ENCODE measurements at places on chromosomes 13 and 19.
A peak's percentile ranks its signal among the peaks of the same experiment; 100 is the strongest.

- H3K4me3 ChIP-seq: no peak overlapping the region
- no peak for DNase-seq
- H3K4me1 ChIP-seq: peaks cover 6% of the 10 kb centered on the region
- peaks cover 16% of the 10 kb centered on the region for H3K27me3 ChIP-seq
- no peaks in the 10 kb centered on the region for H3K36me3 ChIP-seq
Observed at GRCh38 chr19:1327125-1327524, 41.5 kb downstream of the EFNA2 start.

DNA sequence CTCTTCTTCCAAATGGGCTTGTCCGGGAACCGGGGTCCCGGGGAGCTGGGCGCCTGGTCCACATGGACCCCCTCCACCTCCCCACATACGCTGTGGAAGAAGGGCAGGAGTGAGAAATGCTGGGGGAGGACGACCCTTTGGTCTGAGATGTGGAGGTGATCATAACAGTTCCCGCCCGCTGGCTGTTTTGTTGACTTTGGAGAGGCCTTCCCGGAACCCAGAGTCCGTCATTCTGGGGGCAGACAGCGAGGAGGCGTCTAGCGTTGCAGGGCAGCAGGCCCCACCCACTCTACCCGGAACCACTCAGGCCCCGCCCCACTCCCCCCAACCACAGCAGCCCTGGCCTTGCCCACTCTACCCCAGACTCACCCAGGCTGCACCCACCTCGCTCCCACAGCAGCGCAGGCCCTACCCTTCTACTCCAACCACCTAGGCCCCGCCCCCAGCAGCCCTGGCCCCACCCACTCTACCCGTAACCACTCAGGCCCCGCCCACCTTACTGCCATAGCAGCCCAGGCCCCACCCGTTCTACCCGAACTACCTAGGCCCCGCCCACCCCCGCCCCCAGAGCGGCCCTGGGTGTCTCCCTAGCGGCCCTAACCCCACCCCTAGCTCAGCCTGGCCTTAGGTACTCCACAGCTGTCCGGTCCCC lies 7.1 kb downstream of the GPR108 start:
- no peak overlapping the region for H3K4me3 ChIP-seq
- H3K4me1 ChIP-seq: peaks cover 2% of the 10 kb centered on the region
- H3K27ac ChIP-seq: no peak overlapping the region
- DNase-seq: peak; percentile 47

GRCh38 chr13:89791971-89792630 lies 1555.4 kb upstream of the MIR17HG start:
- no peak overlapping the region for H3K27ac ChIP-seq
- no peaks in the 10 kb centered on the region for H3K4me1 ChIP-seq
- no peaks in the 10 kb centered on the region for H3K27me3 ChIP-seq
- no peak for DNase-seq

GRCh38 chr13:109465148-109465547 lies 321.2 kb downstream of the IRS2 start:
- H3K27ac ChIP-seq: no peak overlapping the region
- no peak for DNase-seq

- no peak overlapping the region for H3K4me3 ChIP-seq
- no peak overlapping the region for H3K27ac ChIP-seq
- H3K27me3 ChIP-seq: peaks cover 10% of the 10 kb centered on the region
- H3K4me1 ChIP-seq: no peaks in the 10 kb centered on the region
- no peaks in the 10 kb centered on the region for H3K36me3 ChIP-seq
Observed at GRCh38 chr19:35419046-35419445, 29.0 kb upstream of the FFAR2 start.

GRCh38 chr19:40590464-40591265 lies 10.5 kb upstream of the LTBP4 start:
- H3K27me3 ChIP-seq: no peaks in the 10 kb centered on the region
- peaks cover 24% of the 10 kb centered on the region for H3K36me3 ChIP-seq
- peaks cover 10% of the 10 kb centered on the region for H3K4me1 ChIP-seq
- H3K27ac ChIP-seq: no peak overlapping the region
- DNase-seq: no peak

GRCh38 chr13:81493144-81493543 lies 1152.2 kb upstream of the SPRY2 start:
- no peak overlapping the region for H3K27ac ChIP-seq
- no peaks in the 10 kb centered on the region for H3K27me3 ChIP-seq
- no peak overlapping the region for H3K4me3 ChIP-seq

- no peak overlapping the region for H3K4me3 ChIP-seq
- peaks cover 9% of the 10 kb centered on the region for H3K4me1 ChIP-seq
- no peaks in the 10 kb centered on the region for H3K27me3 ChIP-seq
- H3K36me3 ChIP-seq: no peaks in the 10 kb centered on the region
- no peak overlapping the region for H3K27ac ChIP-seq
- no peak for DNase-seq
Observed at GRCh38 chr13:25910991-25911419, 140.8 kb downstream of the SHISA2 start.

GRCh38 chr13:50156561-50157127 lies 141.4 kb downstream of the KCNRG start:
- H3K4me3 ChIP-seq: no peak overlapping the region
- H3K27me3 ChIP-seq: no peaks in the 10 kb centered on the region
- DNase-seq: no peak
- no peak overlapping the region for H3K27ac ChIP-seq

DNA sequence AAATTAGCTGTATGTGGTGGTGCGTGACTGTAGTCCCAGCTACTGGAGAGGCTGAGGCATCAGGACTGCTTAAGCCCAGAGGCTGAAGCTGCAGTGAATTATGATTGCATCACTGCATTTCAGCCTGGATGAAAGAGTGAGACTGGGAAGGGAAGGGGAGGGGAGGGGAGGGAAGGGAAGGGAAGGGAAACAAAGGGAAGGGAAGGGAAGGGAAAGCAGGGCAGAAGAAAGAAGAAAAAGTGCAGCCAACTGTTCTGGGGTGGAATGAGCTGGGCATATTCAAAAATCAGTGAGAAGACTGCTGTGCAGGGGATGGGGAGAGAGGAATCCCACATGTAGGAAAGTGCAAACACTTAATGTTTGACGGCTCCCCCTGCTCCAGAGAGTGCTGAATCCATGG lies 905.5 kb downstream of the UQCRFS1 start:
- H3K4me3 ChIP-seq: no peak overlapping the region
- no peaks in the 10 kb centered on the region for H3K4me1 ChIP-seq
- H3K36me3 ChIP-seq: no peaks in the 10 kb centered on the region
- DNase-seq: no peak

DNA sequence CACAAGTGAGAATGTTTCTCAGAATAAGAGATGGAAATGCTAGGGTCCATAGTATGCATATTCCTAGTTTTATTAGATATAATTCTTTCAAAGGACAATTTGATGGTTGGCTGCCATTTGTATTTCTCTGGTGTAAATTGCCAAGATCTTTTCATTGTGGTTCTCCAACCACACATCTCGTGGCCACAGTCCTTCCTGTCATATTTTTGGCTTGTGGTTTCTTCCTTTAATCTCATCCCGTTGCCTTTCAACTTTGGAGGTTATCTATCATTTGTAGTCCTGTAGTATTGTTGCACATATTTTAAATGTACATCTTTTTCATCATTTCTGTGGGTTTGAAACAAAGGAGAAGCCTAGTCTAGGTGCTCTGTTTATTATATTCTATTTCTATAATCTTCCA lies 61.2 kb downstream of the WASF3 start:
- no peak for DNase-seq
- H3K4me1 ChIP-seq: no peaks in the 10 kb centered on the region
- no peak overlapping the region for H3K4me3 ChIP-seq
- no peak overlapping the region for H3K27ac ChIP-seq

DNA sequence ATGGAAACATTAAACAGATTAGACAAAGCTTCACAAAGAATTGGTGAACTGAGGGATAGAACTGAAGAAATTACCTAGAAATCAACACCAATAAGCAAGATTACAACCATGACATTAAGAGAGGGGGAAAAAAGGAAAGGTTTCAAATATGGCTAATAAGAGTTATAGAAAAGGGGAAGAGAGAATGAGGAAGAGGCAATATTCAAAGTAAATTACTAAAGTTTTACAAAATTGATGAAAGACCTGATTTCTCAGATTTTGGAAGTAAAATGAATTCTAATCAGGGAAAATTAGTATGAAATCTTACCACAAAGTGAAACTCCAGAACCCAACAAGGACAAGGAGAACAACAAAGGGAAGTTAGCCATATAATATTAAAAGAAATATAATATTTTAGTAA lies 187.4 kb downstream of the NBEA start:
- no peaks in the 10 kb centered on the region for H3K4me1 ChIP-seq
- H3K27me3 ChIP-seq: no peaks in the 10 kb centered on the region
- no peak for DNase-seq
- H3K4me3 ChIP-seq: no peak overlapping the region

GRCh38 chr19:46406976-46407375 lies 6.4 kb downstream of the CCDC8 start:
- H3K36me3 ChIP-seq: no peaks in the 10 kb centered on the region
- peaks cover 15% of the 10 kb centered on the region for H3K4me1 ChIP-seq
- H3K27me3 ChIP-seq: peaks cover 30% of the 10 kb centered on the region
- DNase-seq: no peak
- no peak overlapping the region for H3K4me3 ChIP-seq

DNA sequence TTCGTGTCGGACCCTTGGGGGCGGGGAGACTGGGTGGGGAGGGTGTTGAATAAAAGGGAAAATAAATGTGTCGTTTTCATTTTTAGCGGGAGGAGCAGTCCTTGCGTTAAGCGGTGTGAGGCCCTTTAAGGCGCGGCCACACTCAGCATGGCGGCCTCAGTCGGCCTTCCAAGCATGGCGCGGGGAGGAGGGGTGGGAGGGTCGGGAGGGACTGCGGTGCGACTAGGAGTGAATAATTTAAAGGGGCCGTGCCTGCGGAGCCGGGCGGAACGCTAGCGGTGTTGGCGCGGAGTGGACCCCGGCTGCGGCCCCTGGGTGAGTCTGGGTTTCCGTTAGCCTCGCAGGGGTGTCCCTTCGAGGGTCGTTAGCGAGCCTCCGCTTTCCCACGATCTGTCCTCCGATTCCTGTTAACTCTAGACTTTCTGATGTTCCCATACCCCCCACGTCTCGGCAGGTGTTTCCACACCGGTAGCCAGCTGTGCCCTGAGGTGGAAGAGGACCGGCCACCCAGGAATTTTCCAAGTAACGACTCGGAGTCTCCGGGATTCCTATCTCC lies 1.5 kb upstream of the PNPLA6 start:
- H3K27me3 ChIP-seq: no peaks in the 10 kb centered on the region
- peak overlapping the region; percentile 93 for H3K4me3 ChIP-seq
- peaks cover 25% of the 10 kb centered on the region for H3K4me1 ChIP-seq
- DNase-seq: peak; percentile 79

DNA sequence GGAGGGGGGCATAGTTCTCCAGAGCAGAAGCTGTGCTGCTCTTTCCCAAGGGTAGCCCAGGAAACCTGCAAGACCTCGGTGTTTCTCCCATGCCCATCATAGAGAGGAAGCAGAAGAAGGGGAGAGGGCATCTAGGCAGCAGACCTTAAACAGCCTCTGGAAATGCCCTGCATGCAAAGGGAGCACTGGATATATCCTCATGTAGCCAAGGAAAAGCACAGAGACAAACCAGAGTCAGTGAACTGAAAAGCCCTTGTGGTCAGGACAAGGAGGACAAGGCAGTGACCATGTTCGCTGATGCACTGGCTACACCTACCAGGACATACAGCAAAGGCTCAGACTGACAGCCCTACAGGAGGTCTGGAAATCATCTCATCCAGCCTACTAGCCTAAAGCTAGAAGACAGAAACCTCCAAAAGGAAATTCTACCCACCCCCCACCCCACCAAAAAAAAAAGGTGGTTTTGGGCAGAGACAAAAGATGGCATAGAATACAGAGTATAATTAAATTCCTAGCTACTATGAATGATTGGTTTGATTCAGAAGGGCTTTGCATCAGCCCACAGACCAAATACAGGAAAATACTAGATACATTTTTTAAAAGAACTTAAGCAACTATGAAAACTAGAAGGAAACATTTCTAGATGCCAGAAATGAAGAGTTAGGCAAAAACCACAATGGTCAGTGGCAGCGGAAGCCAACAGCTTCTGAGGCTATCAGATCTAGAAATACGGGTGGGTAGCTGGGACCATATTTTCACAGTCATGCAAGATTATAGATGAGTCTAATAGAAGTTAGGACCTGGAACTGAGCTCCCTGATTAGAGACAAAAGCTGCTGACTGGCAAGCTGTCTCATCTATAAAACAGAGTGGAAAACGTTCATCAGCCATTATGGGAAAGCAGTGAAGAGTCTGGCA lies 4.4 kb upstream of the TBC1D4 start:
- H3K4me1 ChIP-seq: peaks cover 6% of the 10 kb centered on the region
- no peaks in the 10 kb centered on the region for H3K36me3 ChIP-seq
- H3K4me3 ChIP-seq: no peak overlapping the region
- no peak overlapping the region for H3K27ac ChIP-seq
- no peak for DNase-seq
- H3K27me3 ChIP-seq: no peaks in the 10 kb centered on the region

DNA sequence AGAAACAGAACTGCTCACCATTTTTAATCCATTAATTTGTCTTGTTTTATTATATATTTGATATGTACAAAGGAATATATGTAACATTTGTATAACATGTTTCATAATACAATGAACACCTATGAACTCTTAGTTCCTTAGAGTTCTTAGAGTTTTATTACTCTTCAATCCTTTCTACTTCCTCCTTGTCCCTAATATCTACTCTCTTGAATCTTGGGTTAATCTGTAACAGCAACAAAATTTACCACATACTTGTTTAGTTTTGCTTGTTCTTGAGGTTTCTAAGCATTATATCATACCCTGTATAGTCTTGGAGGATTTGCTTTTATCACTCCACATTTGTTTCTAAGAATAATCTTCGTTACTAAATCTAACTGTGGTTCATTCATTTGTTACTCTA lies 151.4 kb downstream of the PDS5B start:
- peak overlapping the region; percentile 48 for H3K4me3 ChIP-seq
- H3K27me3 ChIP-seq: no peaks in the 10 kb centered on the region
- H3K4me1 ChIP-seq: peaks cover 28% of the 10 kb centered on the region
- peak overlapping the region; percentile 70 for H3K27ac ChIP-seq

DNA sequence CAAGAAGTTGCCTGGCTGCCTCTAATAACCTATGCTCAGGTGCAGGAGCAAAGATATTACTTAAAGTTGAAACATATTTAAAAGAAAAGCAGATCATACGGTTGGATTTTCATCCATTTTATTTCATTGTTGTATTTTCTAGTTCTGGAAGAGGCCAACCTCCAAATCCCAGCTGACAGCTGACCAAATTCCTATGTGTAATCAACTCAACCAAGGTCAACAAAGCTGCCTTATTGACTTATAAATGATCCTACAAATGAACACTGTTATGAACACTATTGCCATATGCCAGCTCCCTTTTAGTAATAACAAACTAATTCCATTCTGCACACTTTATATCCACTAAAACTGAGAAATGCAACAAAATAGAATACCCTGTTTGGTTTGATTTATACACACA lies 1537.4 kb downstream of the SLITRK1 start:
- no peak for DNase-seq
- no peak overlapping the region for H3K27ac ChIP-seq
- H3K4me3 ChIP-seq: no peak overlapping the region

- no peak overlapping the region for H3K4me3 ChIP-seq
- H3K27ac ChIP-seq: no peak overlapping the region
- DNase-seq: no peak
Observed at GRCh38 chr19:4516199-4516938, 1.9 kb downstream of the PLIN4 start.

GRCh38 chr13:110173247-110173818 lies 133.6 kb downstream of the COL4A1 start:
- H3K4me1 ChIP-seq: no peaks in the 10 kb centered on the region
- no peaks in the 10 kb centered on the region for H3K36me3 ChIP-seq
- H3K27ac ChIP-seq: no peak overlapping the region
- H3K4me3 ChIP-seq: no peak overlapping the region
- no peak for DNase-seq

GRCh38 chr19:1469255-1470054 lies 9.6 kb downstream of the C19orf25 start:
- H3K4me3 ChIP-seq: no peak overlapping the region
- H3K27ac ChIP-seq: no peak overlapping the region
- H3K36me3 ChIP-seq: no peaks in the 10 kb centered on the region

GRCh38 chr19:40797963-40798682 lies 868 bp upstream of the EGLN2 start:
- H3K4me1 ChIP-seq: peaks cover 44% of the 10 kb centered on the region
- no peaks in the 10 kb centered on the region for H3K27me3 ChIP-seq
- peak; percentile 70 for DNase-seq

Data from CD4-positive, alpha-beta memory T cell (primary cell).